Renal pelvis (tissue), 12 donors: ENCODE measurements at places on chromosomes 2 and 18.
A peak's percentile ranks its signal among the peaks of the same experiment; 100 is the strongest.

DNA sequence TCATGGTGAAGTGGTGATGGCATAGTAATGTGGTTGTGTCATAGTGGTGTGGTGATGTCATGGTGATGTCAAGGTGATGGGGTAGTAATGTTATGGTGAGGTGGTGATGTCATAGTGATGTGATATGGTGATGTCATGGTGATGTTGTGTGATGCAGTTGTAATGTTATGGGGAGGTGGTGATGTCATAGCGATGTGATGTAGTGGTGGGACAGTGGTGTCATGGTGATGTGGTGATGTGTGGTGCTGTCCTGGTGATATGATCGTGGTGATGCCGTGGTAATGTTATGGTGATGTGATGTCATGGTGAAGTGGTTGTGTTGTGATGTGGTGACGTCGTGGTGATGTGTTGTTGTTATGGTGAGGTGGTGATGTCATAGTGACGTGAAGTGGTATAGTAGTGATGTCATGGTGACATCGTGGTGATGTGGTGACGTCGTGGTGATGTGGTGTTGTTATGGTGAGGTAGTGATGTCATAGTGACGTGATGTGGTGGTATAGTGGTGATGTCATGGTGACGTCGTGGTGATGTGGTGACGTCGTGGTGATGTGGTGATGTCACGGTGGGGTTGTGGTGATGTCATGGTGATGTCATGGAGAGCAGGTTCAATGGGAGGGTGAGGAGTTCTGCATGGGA is 242.7 kb upstream of the MYT1L start:
- no peak for DNase-seq

DNA sequence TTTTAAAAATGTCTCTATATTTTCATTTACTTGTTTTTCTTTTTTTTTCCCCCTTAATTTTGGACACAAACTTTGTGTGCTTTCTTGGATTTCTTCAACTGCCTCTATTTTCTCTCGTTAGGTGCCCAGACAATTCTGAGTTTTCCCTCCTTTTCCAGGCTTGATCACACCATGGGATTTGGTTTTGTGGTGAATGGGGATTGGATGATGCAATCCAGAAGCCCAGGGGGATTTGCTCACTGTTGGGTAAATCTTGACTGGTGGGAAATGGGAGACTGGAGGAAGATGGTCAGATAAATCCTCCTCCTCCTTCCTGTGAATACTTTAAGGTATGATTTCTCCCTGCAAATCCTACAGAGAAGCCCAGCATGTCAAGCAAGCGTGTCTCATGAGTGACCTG is 19.5 kb upstream of the PAX8 start:
- no peak for DNase-seq

GRCh38 chr2:3379647-3380534 is at the start of gene TRAPPC12:
TSS of gene TRAPPC12 (plus strand) at chr2:3379694. CDS start at chr2:3387624, 7,930 bp downstream.
- peak; percentile 91 for DNase-seq

GRCh38 chr2:25372405-25373268 is 30.9 kb upstream of the DNMT3A start:
- no peak for DNase-seq

DNA sequence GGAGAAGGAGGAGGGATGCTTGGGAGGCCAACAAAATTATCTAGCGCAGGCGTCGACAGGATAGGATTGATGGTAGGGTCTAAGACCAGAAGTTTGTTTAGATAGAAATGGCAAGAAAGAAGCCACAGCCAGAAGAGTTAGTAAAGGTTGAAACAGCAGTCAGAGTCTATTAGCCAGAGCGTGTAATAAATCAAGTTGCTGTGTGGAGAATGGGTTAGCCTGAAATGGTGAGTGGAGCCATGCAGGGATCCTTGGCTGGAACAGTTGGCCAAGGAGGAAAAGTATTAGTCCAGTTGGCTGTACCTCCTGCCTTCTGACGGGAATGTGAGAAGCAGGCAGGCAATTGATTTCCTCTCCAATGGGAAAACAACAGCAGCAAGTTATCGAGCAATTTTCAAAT is 190.7 kb upstream of the CCDC68 start:
- DNase-seq = no peak

- no peak for DNase-seq
These were observed 122.7 kb downstream of the TWIST2 start for GRCh38 chr2:238970553-238971081.
